ENCODE measurements at places on chromosomes 1 and 21. TPM values are rescaled to one million over a fixed set of nuclear protein-coding genes. Genes with fewer than 3 reads are reported as not detected.
A peak's percentile ranks its signal among the peaks of the same experiment; 100 is the strongest.

The AGTRAP gene
- 81.4 TPM for polyA plus RNA-seq

DNA sequence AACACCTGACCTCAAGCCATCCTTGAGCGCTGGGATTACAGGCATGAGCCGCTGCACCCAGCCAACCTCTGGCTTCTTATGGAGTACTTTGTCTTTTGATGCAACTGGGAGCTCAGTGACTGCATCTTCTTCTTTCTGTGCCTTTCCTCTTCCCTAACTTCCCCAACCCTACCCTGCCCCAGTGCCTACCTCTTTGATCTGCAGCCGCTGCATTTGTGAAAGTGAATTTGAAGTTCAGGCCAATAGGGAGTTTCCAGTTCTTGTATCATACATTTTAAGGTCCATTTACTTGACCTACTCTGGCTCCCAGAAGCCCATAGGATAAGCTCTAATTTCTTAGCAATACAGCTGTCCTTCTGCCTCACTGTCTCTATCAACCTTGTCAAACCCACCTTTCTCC lies 52.2 kb downstream of the KCNC4 start:
- no peaks in the 10 kb centered on the region for H3K27me3 ChIP-seq
- H3K27ac ChIP-seq = no peak overlapping the region
- no peaks in the 10 kb centered on the region for H3K4me1 ChIP-seq
- DNase-seq = no peak
- H3K4me3 ChIP-seq = no peak overlapping the region

DNA sequence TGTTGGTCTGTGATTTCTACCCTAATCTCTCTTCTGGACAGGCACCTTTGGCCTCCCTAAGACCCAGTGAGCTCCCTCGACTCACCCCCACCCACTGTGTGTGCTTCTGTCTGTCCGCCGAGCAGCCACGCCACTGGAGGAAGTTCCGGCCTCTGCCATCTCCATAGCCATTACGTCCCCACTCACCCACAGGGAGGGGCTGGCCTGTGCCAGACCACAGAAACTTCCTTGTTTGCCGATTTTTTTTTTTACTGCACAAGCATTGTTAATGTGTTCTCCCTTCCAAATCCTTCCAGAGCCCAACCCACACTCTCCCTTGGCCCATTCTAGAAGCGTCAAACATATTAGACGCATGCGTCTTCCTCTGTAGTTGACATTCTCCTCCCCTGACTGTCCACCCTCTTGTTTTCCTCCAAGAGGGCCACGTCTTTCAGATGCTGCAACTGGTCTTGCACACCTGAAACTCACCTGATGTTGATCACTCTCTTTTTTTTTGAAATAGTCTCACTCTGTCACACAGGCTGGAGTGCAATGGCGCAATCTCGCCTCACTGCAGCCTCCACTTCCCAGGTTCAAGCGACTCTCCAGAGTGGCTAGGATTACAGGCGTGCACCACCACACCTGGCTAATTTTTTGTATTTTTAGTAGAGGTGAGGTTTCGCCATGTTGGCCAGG lies 72.3 kb downstream of the EVA1C start:
- no peak overlapping the region for H3K4me3 ChIP-seq
- no peak overlapping the region for H3K27ac ChIP-seq
- H3K27me3 ChIP-seq = no peaks in the 10 kb centered on the region
- H3K36me3 ChIP-seq = no peaks in the 10 kb centered on the region
- DNase-seq = no peak

The SIK1 gene
- polyA plus RNA-seq = 0.44 TPM

DNA sequence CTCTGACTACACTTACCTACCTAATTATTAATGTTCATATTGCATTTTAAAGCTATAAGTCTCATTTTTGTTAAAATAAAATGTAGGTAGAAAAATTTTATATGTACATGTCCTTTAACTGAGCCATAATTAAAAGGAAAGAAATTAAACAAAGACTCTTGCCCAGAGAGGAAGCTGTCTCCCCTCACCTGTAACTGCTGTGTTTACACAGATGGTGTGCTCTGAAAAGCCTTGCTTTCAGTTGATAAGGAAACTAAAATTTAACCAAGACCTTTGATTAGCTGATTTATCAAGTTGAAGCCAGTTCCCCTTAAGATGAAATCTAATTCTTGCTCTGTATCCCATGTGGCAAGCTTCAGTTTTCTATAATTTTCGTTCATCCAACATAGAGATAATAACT lies 213.5 kb downstream of the LYPLAL1 start:
- peaks cover 17% of the 10 kb centered on the region for H3K4me1 ChIP-seq
- H3K36me3 ChIP-seq = no peaks in the 10 kb centered on the region
- no peaks in the 10 kb centered on the region for H3K27me3 ChIP-seq
- H3K27ac ChIP-seq = peak overlapping the region; percentile 31

DNA sequence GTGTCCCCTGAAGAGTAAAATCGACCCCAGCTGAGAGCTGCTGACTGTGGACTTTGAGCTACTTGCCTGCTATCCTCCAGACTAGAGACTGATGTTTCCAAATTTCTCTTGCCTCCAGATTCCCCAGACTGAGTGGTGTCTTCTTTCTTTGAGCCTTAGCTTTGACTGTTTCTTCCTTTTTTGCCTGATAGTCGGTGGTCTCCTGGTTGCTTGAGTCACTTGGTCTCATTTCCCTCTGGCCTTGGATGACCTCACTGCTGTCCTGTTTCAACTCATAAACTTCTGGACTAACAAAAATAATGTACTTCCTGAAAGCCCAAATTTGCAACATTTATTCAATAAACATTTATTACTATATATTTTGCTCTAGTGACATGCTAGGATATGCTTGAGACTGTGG lies 52.9 kb upstream of the DIPK1A start:
- H3K4me1 ChIP-seq = no peaks in the 10 kb centered on the region
- H3K36me3 ChIP-seq = no peaks in the 10 kb centered on the region
- H3K27me3 ChIP-seq = no peaks in the 10 kb centered on the region
- no peak overlapping the region for H3K27ac ChIP-seq
- DNase-seq = no peak

- H3K4me1 ChIP-seq = no peaks in the 10 kb centered on the region
- no peak overlapping the region for H3K27ac ChIP-seq
- no peak overlapping the region for H3K4me3 ChIP-seq
- no peak for DNase-seq
These were observed 19.0 kb upstream of the C1orf174 start for GRCh38 chr1:3918966-3919611.

DNA sequence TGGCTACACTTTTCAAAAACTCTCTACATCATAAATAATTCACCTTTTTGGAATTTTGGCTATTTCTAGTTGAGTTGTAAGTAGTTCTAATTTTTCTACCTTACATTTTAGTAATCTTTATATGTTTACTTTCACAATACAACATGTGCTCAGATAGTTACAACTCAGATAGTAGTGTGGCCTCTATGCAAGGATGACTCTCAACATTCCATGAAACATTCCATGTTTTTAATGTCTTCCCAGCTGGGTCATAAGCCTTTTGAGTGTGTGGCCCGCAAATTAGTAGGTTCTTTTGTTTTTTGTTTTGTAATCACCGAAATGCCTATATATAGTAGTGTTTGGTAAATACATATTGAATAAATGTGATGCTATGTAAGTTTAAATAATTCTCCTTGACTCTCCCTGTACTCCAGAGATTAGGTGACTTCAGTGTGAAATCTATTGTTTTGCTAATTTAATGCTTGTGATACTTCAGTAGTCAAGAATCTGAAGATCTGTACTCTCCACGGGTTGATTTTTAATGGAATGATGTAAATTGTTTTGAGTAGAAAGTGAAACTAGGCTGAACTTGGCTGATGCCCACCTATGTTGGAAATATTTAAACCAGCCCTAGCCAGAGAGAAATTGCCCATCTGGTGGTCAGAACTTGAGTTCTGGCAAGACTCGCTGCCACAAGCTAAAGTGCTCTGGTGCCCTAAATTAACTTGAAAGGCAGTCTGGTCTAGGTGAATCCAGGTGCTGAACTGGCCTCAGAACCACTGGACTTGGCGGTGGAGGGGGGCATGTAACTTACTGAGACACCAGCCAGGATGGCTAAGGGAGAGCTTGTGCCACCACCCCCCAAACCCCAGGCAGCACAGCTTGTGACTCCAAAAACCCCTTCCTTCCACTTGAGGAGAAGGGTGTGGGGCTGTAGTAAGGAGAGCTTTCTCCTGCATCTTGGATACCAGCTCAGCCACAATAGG lies 165.6 kb downstream of the USP25 start:
- no peaks in the 10 kb centered on the region for H3K4me1 ChIP-seq
- no peak overlapping the region for H3K27ac ChIP-seq
- no peak overlapping the region for H3K4me3 ChIP-seq
- no peaks in the 10 kb centered on the region for H3K36me3 ChIP-seq

The S100A14 gene
- polyA plus RNA-seq = 1.9 TPM

- no peaks in the 10 kb centered on the region for H3K27me3 ChIP-seq
- peak; percentile 85 for DNase-seq
- no peaks in the 10 kb centered on the region for H3K36me3 ChIP-seq
- no peaks in the 10 kb centered on the region for H3K4me1 ChIP-seq
- no peak overlapping the region for H3K27ac ChIP-seq
These were observed 16.6 kb downstream of the HIVEP3 start for GRCh38 chr1:41902159-41902577.

- H3K27ac ChIP-seq = no peak overlapping the region
- H3K27me3 ChIP-seq = no peaks in the 10 kb centered on the region
- H3K4me1 ChIP-seq = peaks cover 36% of the 10 kb centered on the region
- no peaks in the 10 kb centered on the region for H3K36me3 ChIP-seq
- peak; percentile 35 for DNase-seq
These were observed 89.3 kb downstream of the ITPKB start for GRCh38 chr1:226649780-226650179.

DNA sequence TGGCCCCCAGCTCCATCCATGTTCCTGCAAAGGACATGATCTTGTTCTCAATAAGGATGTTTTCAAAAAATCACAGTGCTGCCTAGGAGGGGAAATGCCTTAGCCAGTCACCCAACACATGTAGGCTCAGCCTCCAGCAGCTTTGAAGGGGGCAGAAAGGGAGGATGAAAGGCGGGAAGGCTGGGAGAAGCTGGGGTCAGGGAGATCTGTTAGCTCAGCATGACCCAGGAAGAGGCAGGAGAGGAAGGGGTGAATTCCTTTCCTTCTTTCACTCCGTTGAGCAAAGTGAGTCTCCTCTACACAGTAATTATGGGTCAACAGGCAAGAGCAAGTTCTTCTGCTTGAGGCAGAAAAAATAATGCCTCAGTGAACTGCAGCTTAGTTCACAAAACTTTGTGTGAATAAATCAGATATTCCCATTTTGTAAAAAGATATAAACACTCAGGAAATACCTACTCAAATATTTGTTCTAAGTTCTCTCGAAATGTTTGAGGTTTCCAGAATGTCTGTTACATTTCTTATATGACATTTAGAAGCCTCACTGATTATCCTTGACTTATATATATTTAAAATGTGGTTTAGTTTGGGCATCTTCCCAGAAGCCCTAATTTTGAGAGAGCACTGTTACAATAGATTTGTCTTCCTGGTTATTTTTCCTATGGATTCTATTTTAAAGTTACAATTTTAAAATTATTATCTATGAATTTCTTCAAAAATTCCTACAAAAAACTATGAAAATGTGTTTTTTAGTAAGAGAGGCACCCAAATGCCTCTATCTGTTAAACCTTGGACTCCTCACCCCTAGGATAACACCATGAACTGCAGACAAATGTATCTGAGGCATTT lies 116.8 kb downstream of the KCNJ6 start:
- no peaks in the 10 kb centered on the region for H3K27me3 ChIP-seq
- H3K4me3 ChIP-seq = no peak overlapping the region
- DNase-seq = no peak

Measured in cardiac muscle cell (in vitro differentiated cells and primary cell).